ENCODE measurements at places on chromosomes 7 and 10.

GRCh38 chr10:121616291-121616690 is 18.0 kb upstream of the FGFR2 start:
- no peak for DNase-seq

DNA sequence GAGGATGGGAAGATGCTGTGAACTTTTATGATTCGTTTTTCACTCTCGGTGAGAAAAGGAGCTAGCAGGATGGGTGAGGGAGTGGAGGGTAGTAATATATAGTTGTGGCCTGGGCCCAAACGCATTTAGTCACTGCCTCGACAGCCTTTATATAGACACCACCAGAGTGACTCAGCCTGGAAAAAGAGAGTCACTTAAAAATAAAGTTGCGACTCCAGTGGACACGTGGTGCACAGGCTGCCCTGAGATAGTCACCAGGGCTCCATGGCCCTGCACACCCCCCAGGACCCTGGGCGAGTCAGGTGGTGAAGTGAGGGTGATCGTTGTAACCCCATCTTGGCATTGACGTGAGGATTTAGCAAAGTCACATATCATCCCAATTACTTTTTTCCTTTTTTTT is 106.7 kb downstream of the CUX1 start:
- DNase-seq, result no peak

DNA sequence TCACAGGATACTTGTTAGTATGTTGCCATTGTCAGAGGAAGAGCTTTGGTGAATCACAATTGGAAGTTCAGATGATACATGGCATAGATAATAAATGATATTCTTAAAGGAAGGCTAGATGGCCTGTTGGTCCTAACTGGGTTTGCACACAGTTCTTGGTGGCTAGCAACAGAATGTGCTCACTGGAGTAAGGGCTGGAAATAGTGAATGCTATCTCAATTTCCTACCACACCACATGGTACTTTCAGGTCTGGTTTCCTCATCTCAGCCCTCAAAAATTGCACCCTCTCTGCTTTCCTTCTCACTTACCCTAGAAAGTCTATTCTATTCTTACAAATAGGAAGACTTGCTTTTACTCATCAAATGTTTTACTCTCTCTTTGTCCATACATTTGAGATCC is 622.5 kb downstream of the ANKRD7 start:
- no peak for DNase-seq

GRCh38 chr10:13984647-13985155 is 346.0 kb downstream of the FRMD4A start:
- DNase-seq, result no peak

DNA sequence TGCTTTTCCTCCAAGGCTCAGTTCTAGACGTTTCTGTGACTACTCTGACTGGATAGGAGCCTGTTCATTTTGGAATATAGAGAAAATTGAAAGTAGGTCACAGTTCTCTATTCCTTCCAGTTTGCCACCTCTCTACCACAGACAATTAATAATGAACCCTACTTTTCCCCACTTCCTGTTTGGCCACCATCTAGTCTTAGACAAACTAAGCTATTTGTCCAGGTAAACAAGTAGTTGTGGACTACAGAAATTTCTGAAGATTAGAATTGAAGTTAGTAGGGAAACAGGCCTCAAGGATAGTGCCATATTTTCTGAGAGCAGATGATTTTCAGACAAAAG is 87.0 kb downstream of the AUTS2 start:
- DNase-seq, result no peak

DNA sequence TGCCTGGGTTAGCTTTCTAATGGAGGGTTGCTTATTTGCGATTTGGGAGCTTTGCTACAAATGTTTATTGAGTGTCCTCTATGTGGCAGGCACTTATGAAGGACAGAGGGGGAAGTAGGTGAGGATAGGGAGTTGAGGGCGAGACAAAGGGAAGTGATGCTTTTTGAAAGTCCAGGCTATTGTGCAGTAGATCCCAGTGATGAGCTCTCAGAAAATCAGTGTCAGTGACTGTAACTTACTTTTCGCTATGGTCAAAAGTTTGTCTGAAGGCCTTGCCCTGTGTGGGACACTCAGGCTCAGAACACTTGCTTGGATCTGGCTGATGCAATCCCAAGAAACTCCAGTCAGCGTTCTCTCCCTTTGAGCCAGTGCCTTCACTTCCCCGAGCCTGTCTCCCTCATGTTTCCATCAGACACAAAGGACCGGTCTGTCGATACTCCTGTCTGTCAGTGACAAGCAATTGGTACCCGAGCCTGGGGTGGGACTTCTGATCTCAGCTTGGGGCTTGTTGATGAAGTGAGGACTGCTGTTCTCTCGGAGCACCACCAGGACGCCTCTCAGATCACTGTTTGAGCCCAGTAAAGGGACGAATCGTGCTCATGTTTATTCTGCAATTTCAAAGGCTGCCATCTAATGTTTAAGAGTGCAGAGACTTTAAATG is 63.1 kb upstream of the SORCS3 start:
- no peak for DNase-seq

GRCh38 chr10:124732931-124733570 is 11.1 kb downstream of the FAM53B start:
- DNase-seq, result peak; percentile 68

- peak; percentile 76 for DNase-seq
Measured at GRCh38 chr10:88991161-88991898, 732 bp downstream of the FAS start.

GRCh38 chr10:17212802-17213221 is 11.3 kb upstream of the TRDMT1 start:
- DNase-seq, result no peak

GRCh38 chr10:113214331-113214730 is 264.3 kb downstream of the TCF7L2 start:
- DNase-seq, result no peak

- DNase-seq, result no peak
Measured at GRCh38 chr10:119257899-119258419, 50.6 kb downstream of the GRK5 start.

DNA sequence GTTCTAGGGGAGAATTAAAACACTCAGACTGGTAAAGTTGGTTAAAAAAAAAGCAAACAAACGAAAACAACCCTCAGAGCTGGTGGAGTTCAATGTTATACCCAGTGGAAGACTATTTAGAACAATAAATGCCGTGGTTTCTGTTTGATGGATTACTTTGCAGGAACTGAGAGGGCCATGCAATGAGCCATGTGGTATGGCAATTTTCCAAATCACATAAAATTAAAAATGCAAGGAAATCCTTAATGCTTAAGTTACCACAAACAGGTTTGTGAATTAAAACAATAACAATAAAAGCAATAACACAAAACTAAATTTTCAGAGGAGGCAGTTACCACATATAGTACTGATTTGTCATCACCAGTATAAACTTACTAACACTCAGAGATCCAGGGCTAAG is 96.9 kb downstream of the RTKN2 start:
- no peak for DNase-seq

DNA sequence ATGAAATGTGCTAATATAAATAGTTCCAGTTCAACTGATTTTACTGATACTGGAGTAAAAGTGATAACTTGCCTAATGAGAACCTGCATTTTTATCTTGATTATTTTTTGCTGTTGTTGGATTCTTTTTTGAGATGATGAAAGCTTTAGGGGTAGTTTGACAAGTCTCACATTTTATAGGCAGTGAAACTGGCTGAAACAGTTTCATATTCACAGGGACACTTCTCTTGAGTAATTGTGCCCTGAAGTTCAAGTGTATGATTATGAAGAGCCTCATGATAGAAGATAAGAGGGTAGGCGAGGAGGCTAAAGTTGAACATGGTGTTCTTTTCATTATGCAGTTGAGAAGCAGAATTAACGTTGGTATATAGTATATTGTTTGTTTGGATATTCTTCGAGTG is 5.1 kb downstream of the AUTS2 start:
- no peak for DNase-seq

DNA sequence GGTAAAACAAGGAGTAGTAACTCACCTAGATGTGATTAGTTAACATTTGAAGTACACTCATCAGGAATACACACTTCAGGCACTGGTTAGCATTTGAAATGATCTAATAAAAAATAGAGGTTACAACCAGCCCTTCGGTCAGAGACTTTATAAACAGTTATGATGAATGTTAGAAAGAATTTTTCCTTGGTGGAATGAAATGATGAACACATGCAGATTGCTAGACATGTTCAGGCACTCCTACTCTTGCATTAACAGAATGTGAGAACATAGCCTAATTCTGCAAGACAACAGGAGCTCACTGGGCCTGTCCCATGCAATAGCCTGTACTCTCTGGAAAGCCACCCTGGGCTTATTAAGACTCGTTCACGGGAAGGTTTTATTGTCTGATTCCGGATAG is 47.3 kb upstream of the TECTB start:
- no peak for DNase-seq

DNA sequence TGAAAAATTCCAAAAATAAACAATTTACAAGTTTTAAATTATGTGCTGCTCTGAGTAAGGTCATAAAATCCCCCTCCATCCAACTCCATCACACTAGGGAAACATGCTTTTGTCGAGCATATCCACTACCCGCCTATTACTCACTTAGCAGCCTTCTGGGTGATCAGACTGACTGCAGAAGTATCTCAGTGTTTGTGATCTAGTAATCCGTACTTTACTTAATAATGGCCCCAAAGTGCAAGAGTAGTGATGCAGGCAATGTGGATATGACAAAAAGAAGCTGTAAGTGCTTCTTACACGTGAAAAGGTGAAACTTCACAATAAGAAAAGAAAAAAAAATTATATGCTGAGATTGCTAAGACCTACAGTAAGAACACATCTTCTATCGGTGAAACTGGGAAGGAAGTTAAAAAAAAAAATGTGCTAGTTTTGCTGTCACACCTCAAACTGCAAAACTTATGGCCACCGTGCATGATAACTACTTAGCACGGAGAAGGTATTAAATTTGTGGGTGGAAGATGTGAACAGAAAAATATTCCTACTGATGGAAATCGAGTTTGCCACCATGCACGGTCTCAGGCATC is 43.2 kb downstream of the SEMA3C start:
- no peak for DNase-seq

DNA sequence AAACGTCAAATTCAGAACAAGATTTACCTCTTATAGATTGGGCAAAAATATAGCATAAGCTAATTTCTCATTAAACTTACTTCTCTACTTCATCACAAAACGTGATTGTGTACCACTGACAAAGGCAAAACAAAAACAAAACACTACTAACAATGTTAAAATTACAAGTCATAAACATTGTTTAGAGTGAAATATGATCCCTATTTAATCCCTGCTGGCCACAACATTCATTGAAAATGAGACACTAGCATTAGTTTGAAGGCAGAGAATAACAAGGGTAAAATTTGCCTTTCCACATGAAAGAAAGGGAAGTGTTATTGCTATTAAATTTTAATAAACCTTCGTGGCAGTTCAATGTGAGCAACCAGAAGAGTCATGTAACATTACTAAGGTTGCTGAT is 45.0 kb downstream of the SEMA3A start:
- DNase-seq, result no peak

DNA sequence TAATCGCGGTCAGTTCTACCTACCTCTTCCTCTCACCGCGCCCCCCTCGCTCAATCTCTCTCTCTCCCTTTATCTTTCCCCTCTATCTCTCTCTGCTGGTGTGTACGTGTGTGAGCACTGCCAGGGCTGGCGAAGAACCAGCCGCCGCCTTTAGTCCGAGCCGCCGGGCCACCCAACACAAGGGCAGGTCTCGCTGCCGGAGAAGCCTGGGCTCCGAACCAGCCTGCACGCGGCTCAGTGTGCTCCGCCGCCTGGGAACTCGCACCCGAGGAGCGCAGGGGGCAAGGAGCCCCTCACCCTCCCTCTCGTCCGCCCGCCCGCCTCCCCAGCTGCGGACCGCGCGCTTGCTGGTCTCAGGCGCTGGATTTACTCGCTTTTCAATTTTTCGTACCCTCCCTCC is 1.7 kb downstream of the NXPH1 start:
- DNase-seq, result no peak

DNA sequence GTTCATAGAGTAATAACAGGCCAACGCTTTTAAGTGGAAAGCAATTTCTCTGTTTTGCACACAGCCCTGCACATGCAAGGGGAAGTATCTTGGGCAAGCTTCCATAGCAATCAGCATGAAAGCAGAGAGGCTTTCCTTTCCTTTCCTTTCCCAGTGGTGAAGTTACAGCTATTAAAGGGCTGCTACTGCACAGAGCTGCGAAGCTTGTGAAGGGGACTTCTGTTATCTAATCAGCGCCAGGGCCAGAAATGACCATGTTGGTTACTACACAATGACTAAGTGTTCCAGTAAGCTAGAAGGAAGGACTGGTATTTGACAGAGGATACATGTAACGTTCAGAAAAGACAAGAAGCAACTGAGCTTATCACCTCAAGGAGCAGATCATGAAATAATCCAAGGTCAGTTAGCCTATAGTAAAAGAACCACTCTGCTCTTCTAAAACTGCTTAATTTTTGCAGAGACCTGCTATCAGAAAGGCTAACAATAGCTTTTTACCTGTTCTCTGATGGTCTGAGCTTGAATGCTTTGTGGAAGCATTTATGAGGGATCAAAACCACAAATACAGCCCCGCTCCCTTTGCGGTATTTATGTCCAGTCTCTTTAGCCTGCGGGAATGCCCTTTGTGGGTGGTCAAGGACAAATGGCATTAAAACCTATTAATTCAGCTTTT is 45.9 kb downstream of the SGMS1 start:
- DNase-seq, result no peak
